ENCODE measurements at places on chromosomes 12 and 14.

DNA sequence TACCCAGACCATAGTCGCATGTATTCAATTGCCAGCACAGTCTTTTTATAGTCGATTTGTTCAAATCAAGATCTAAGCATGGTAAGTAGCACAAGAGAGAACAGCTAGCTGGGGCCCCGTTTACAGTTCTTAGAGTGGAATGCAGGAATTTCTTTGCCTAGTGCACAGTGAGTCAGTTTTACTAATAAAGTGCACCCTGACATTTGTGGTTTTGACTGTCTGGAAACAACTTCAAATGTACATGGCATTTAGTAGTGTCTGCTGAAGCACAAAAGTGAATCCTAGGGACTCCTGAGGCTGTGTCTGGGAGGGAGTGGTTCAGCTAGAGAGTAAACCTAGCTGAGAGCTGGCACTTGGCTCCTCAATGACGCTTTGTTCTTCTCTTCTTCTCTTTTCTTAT is 64.9 kb downstream of the TMX1 start:
- DNase-seq, result peak; percentile 91

DNA sequence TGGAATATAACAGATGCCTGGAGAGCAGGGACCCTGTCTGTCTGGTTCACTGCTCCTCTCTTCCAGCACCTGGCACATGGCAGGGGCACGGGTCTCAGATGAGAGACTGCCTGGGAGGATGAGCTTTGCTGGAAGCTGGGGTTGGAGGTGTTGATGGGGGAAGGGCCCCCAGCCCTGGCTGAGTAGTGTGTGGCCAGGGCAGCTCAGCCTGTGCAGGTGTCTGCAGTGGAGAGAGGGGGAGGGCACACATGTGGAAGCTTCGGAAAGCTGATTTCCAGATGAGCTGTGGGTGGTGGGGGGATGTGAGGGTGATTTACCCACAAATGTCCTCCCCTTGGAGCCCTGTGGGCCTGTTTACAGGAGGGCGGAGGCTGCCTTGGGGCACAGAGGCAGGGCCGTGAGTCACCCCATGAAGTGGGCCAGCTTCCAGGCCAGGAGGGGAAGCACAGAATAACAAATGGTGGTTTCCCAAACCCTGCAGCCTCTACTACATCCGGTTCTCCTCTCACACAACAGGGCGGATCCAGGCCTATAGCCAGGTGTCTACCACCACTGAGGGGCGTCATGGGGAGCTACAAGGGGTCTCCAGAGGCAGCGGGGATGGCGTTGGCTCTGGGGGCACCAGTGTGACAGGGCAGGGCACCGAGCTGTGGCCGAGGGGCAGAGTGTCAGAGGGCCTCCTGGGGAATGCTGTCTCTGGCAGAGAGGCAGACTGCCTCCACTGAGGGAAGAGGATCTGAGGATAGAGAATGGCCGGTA is 11.0 kb downstream of the KRT7 start:
- peak; percentile 70 for DNase-seq

DNA sequence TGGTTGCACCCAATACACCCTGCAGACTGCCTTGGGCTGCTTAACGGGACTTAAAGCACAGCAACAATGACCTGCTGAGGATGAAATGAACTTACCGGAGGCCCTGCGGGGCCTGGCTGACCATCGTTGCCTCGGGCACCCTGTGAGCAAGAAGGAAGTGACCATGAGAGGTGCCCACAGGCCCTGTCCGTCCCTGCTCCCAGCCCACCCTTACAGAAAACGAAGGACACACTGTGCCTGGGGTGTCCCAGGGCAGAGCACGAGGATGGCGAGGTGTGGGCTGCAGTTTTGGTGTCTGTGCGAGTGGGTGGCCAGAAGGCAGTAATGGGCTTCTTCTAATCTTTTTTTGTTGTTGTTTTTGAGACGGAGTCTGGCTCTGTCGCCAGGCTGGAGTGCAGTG is 14.6 kb downstream of the COL2A1 start:
- DNase-seq, result no peak

DNA sequence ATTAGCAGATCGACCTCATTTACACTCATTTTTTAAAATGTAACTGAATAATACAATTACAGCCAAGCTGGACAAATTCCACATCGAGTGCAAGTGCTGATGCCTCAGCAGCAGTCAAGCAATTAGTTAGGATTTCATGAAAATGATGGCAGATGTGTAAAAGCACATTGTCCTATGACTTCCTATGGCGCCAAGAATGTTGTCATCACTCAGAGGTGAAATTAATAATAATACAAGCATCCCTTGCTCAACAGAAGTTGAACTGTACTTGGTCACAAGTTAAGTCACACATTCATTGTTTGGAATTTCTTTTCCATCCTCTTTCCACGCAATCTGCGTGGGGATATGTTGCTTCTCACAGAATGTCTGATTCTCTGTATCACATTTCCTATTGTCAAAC is 117.3 kb downstream of the GTF2A1 start:
- DNase-seq, result no peak

- no peak for DNase-seq
These were observed 2.7 kb upstream of the TSPAN31 start for GRCh38 chr12:57741844-57742738.

- no peak for DNase-seq
These were observed 100.7 kb downstream of the LRRK2 start for GRCh38 chr12:40325349-40325960.

DNA sequence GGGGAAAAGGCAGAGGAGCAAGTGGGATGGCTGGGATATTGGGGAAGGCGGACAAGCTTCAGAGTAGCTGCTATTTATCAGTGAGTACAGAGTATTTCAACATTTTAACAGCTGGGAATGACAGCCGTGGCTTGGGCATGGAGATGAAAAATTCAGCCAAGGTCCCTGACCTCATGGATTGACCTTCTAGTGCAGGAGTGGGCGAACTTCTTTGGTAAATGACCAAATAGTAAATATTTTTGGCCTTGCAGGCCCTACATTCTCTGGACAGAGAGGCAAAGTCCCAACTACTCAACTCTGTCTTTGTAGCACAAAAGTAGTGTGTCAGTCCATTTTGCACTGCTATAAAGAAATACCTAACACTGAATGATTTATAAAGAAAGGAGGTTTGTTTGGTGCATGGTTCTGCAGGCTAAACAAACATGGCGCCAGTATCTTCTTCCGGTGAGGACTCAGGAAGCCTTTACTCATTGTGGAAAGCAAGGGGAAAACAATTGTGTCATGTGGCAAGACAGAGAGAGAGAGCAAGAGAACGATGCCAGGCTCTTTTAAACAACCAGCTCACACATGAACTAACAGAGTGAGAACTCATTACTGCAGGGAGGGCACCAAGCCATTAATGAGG is 33.6 kb downstream of the TMEM233 start:
- DNase-seq, result no peak

DNA sequence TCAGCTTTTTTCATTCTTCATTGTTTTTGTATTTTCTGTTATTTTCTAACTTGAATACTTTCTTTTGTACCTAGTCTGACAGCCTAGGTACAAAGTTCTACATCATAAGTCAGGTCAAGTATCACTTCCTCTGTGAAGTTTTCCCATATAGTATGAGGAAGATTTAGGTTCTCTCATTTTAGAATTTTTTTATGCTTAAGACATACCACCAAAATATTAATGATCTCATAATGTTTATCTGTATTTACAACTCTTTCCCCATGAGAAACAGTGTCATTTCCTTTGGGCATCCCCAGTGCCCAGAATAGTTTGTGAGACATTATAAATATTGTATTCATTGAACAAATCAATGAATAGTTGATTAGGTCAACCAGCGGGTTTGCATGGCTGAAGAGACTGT is 3.1 kb upstream of the ATF7IP start:
- no peak for DNase-seq

GRCh38 chr12:106227641-106228319 is 20.0 kb downstream of the CKAP4 start:
- no peak for DNase-seq

DNA sequence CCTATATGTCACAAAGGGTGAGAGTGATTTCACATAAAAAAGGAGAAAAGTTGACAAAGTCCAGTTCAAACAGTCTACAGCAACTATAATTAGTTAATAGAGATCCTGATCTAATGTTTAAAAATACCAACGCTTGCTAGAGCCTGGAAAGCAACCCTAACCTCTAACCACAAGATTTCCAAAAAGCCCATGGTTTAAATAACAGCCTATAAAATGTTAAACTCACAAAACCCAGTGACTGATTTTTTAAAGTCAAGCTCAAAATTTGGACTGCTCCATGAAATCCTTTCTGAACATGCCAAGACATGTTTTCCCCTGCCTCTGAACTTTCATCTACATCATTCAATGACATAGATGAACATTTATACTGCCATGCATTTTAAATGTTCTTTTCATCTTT is 81.6 kb downstream of the PLEKHG7 start:
- DNase-seq, result peak; percentile 29

DNA sequence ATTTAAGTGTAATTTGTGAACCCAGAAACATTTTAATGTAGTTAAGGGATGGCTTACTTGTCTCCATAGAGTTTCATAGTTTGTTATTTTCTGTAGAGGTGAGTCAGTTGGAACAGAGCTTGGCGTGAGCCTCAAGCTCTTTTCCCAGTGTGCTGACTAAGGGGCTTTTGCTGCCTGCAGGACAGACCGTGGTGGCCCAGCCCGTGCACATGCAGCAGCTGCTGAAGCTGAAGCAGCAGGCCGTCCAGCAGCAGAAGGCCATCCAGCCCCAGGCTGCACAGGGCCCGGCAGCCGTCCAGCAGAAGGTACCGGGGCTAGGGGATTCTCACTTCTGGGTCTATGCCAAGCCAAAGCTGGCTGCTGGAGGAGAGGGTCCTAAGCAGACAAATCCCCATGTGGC is 76.9 kb downstream of the DDX51 start:
- DNase-seq, result no peak

- no peak for DNase-seq
These were observed 559 bp upstream of the LMBR1L start for GRCh38 chr12:49111206-49111605.

DNA sequence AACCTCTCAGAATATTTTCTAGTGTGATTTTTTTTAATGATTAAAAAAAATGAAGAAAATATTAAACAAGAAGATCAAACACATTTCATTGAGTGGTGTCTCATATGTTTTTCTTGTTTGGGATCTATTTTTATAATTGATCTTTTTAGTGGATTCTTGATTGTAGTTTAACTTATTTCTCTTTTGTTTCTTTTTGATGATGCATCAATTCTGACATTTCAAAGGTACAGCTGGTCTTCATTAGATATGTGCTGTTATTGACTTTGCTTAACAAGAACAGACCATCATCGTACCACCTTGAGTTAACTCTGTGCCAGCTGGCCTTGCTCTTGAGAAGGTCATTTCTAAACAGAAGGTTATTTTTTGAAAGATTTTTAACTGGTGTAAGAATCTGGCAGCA is 45.8 kb upstream of the FGD4 start:
- DNase-seq, result no peak

DNA sequence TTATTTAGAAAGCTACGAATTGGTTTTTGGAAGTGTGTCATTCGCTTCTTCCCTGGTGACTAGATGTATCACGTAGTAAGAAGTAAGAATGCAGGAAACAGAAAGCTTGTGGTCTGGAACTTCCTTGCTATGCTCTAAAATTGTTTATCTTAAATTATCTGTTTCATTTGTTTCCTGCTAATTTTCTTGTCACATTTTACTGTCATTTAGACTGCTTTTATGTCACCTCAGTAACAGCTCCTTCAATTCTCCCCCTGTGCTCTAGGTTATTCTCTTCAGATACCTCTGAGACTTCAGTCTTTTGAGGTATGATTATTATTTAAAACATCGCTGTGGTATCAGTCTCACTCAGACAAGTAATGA is 699 bp upstream of the CD69 start:
- no peak for DNase-seq

DNA sequence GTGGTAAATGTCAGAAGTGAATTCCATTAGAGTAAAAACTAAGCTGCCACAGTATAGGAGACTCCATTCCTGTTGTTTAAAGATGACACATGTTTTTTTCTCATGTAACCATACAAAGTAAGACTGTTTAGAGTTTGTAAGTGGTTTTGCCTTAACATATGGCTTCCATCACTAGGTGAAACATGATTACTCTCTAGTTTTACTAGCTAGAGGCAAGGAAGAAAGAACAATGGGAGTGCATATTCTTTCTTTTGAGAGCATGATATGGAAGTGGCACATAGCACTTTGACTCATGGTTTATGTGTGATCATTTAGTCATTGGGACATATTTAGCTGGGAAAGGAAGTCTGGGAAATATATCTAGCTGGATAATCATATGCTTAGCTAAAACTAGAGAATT is 7.7 kb downstream of the ATF7IP start:
- DNase-seq, result peak; percentile 39

DNA sequence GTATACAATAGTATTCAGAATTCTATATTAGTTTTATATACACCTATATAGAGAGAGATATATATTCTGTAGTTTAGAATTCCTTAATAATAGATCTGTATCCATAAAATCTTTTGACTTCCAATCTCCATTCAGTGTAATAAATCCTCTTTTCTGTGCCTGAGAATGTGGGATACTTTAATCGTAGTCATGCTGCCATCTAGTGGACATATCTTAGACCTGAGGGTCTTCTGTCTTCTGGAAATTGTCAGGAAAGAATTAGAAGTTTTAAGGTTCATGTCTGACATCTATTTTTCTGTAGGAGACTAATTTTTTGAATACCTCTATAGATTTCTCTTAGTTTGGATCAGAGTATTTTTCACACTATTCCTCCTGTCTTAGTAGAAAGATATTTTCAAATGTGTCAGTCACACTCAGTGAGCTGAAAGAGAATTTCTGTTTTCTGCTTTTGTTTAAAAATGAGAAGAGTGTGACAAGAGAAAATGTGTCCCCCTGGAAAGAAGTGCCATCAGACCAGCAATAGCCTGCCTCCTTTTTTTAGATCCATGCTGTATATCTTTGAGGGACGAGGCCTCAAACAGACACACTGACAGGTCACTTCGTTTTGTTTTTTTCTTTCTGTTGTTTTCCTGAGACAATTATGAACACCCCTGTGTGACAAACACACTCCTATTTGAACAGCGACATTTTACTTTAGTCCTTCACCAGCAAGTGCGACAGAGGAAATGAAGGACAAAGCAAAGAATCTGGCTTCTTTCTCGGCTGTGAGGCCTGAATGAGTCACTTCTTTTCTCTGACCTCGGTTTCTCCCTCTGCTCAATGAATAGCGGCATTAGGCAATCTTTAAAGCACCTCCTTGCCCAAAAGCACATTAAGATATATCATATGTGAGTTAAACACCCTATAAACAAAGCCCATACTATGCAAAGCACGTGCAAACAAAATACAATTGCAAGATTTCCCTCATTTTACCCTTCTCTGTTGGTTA is 96.3 kb downstream of the GALC start:
- peak; percentile 59 for DNase-seq

DNA sequence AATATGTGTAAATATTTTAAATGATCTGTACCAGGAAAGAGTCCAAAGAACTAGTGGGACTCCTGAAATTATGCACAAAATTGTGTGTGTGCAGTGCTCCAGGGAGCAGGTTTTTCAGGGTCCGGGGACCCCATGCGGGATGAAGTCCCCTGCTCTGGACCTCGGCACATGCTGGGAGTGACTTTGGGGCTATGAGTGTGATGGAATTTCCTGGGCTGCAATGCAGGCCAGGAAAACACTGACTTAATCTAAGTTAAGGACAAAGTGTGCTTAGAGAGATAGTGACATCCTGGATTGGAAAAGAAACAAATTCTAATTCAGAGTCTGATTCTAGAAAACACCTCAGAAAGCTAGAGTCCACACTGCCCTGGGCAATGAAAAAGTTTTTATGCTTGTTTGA is 6.2 kb upstream of the MYH6 start:
- DNase-seq, result no peak

GRCh38 chr12:56080556-56081138 is 682 bp downstream of the ERBB3 start:
- no peak for DNase-seq

- DNase-seq, result no peak
These were observed 23.8 kb upstream of the MBIP start for GRCh38 chr14:36344211-36344610.

GRCh38 chr14:49997991-49998390 is 105.1 kb downstream of the ARF6 start:
- DNase-seq, result no peak
